ENCODE measurements at places on chromosomes 6 and 20. TPM values are rescaled to one million over a fixed set of nuclear protein-coding genes. Genes with fewer than 3 reads are reported as not detected.

Gene OOEP
- not detected for total RNA-seq

Gene THEMIS
- 0.13 TPM for total RNA-seq

Gene LY6G6F
- total RNA-seq, result not detected

Gene RSPH4A
- total RNA-seq, result not detected

DNA sequence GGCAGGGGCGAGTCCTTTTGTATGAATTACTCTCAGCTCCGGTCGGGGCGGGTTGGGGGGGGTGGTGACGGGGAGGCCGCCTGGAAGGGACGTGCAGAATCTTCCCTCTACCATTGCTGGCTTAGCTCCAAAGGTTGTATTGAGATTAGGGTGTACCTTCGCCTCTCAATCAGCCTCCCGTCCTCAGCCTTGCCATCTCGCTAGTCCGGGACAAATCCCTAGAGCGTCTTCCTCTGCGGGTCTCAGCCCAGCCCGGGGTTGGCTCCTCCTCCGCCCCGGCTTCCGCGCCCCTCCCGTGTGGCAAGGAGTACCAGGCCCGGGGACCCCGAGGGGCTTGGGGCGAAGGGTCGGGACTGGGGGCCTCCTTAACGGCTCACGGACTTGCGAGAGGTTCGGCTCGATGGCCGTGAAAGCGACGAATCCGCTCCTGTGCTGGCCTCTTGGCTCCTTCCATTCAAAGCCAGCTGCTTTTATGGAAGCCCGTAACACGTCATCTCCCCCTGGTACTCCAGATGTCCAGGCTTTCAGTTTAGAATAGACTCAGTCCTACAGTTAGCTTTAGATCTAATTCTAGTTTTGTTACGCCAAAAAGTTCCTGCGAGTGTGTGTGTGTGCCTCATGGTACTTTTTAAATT is 636 bp upstream of the EEF1A1 start:
- DNase-seq, result peak; percentile 83

DNA sequence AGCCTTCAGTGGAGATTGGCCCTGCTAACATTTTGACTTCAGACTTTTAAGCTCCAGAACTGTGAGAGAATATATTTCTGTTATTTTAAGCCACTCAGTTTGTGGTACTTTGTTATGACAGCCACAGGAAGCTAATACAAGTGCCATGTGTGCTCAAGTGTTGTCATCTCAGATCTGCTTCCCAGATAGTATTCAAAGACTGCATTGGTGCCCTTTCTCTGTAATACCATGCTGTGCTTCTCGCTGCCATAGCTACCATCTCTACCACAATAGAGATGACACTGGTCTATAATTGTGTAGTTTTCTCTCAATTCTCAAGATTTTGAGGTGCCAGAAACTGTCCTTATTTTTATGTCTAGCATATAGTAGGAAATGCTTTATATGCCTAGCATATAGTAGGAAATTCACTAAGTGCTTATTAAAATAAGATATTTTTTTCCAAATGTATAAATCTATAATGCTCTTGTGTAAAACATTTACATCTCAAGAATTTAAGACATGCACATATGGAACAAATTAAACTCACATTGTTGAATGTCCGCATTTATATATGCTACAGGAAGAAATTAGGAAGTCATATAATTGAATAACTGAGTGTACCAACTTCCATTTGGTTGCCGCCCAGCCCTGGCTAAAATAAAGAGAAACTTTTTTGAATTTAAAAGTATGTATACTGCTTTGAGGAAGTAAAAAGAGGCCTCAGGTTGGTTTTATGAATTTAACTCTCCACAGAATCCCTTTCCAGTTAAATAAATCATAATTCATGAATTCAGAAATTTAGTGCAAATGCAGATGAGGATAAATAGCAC is 77.6 kb downstream of the TPBG start:
- DNase-seq, result no peak

- no peak for DNase-seq
Measured at GRCh38 chr6:49052901-49053300, 410.2 kb downstream of the MMUT start.

DNA sequence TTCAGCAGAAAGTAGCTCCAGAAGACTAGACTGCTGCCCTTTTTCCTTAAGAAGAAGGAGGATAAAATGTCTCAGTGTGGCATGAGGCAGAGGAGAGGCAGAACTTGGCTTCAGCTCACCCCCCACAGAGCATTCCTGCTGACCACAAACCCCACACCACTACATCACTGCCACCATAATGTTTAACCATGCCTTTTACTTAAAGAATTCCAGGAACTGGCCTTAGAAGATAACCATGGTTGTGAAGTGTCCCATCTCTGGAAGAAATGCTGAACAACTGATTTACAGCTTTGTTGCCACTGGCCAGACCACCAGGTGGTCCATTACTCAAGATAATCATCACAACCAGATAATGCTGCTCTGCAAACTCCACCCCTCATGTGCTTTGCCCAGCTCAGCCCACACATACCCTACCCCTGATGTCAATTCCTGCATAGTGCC is 154.1 kb downstream of the CD24 start:
- no peak for DNase-seq

DNA sequence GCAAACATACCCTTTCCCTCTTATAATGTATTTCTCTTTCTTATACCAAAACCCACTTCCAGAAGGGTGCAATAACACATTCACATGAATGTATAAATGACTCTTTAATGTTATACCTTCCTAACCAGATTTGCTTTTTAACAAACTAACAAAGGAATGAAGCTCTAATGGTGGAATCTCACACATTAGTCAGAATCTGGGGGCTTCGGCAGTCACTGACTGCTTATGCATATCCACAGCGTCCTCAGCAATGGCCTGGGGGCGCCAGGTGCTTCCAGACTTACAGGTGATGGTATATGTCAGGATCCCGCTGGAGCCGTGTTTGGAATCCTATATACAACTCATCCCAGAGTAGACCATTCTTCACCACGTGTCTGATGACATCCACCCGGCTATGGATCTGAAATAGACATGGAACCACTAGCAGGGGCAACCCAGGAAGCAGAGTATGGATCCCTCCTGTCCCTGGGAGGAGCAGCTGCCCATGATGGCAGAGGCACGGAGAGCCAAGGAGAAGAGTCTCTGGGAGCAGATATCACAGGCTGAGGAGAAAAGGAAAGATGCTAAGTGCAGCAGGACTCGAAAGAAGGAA is 150.8 kb upstream of the RIPOR2 start:
- DNase-seq, result no peak

DNA sequence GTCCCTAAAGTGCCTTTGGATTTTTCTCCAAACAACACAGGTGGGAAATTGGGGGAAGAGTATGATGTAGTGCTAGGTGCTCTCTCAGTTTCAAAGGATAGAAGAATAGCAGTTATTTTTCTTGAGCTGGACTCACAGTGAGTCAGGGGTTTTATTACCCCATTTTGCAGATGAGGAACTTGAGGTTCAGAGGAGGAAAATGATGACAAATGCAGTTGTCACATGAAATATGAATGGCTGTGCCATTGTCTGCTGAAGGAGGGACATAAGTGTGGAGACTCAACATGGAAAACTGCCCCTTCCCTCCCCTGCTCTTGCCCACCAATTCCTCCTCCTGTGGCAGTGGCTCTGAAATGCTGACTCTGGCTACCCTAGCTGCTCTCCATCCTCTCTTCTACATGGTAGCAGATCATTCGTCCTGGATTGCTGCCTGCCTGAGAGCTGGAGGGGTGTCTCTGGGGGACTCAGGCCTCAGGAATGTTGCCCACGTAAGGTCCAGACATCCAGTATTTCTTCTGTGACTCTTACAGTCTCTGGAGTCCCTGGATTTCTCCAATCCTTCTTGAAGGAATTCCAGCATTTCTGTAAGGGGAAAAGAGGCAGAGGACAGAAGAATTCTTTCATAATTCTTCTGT is 37.6 kb upstream of the EPB41L1 start:
- no peak for DNase-seq

GRCh38 chr6:140538926-140539325 is 1164.5 kb upstream of the CITED2 start:
- DNase-seq, result no peak

- DNase-seq, result peak; percentile 48
Measured at GRCh38 chr6:56914798-56915658, 39.9 kb upstream of the BEND6 start.

- DNase-seq, result no peak
Measured at GRCh38 chr6:73696966-73697655, 1.1 kb downstream of the CD109 start.

- no peak for DNase-seq
Measured at GRCh38 chr6:31728767-31729514, at the start of gene DDAH2. TSS of gene DDAH2 (minus strand) at chr6:31729299. CDS start at chr6:31729161, 138 bp downstream.

Measured in Right ventricle myocardium superior (tissue), 1 donor.